Osteoblast (primary cell): ENCODE measurements at places on chromosomes 5 and 9. TPM values are rescaled to one million over a fixed set of nuclear protein-coding genes. Genes with fewer than 3 reads are reported as not detected.

Gene GDF9
- total RNA-seq: 0.29 and 0.36 TPM in 2 replicates

Gene SLC4A9
- total RNA-seq: not detected in 2 replicates

Gene PGM5
- 0.36 and 1.2 TPM in 2 replicates for total RNA-seq

Gene RIMOC1
- total RNA-seq: 31.1 and 31.8 TPM in 2 replicates

Gene PCDHGC5
- 3.6 and 5.3 TPM in 2 replicates for total RNA-seq

Gene RLN1
- total RNA-seq: not detected in 2 replicates

Gene WDR5
- 17.4 and 17.7 TPM in 2 replicates for total RNA-seq

Gene MYMK
- total RNA-seq: not detected in 2 replicates

Gene LRRC19
- total RNA-seq: under 0.01 TPM in 2 replicates

Gene FGF10
- total RNA-seq: 1.4 and 1.8 TPM in 2 replicates

Gene SLC34A3
- total RNA-seq: not detected in 2 replicates

Gene CDC25C
- 1.8 TPM in 2 replicates for total RNA-seq

Gene SLCO6A1
- total RNA-seq: not detected in 2 replicates

Gene GARNL3
- 2.4 and 5.8 TPM in 2 replicates for total RNA-seq

Gene CYSRT1
- total RNA-seq: 1.1 and 1.5 TPM in 2 replicates

Gene TAF11L5
- total RNA-seq: not detected in 2 replicates

Gene PCDHGA12
- total RNA-seq: 20.6 and 33.6 TPM in 2 replicates

Gene KIF4B
- total RNA-seq: not detected in 2 replicates

Gene NUP155
- total RNA-seq: 25.0 and 32.4 TPM in 2 replicates

Gene HAVCR1
- total RNA-seq: 0.36 TPM in 1 of 2 replicates, not detected in the other

Gene PRDM9
- total RNA-seq: not detected in 2 replicates

Gene PCDHGB3
- total RNA-seq: 6.2 and 8.0 TPM in 2 replicates

Gene EIF4E1B
- not detected in 2 replicates for total RNA-seq

Gene SKP1
- 123 and 145 TPM in 2 replicates for total RNA-seq

Gene SSNA1
- 52.5 and 59.7 TPM in 2 replicates for total RNA-seq

Gene SVEP1
- 37.6 and 43.0 TPM in 2 replicates for total RNA-seq

Gene ARHGEF39
- 0.36 and 0.88 TPM in 2 replicates for total RNA-seq

Gene SPATA31C1
- total RNA-seq: not detected in 2 replicates

Gene C9orf153
- under 0.01 and 0.59 TPM in 2 replicates for total RNA-seq

Gene SCGB3A1
- not detected in 2 replicates for total RNA-seq
